OCI-M1 (cell line): ENCODE measurements at places on chromosomes 6 and 20.

- DNase-seq: no peak
Measured at GRCh38 chr6:30071858-30072257, 3.7 kb downstream of the RNF39 start.

DNA sequence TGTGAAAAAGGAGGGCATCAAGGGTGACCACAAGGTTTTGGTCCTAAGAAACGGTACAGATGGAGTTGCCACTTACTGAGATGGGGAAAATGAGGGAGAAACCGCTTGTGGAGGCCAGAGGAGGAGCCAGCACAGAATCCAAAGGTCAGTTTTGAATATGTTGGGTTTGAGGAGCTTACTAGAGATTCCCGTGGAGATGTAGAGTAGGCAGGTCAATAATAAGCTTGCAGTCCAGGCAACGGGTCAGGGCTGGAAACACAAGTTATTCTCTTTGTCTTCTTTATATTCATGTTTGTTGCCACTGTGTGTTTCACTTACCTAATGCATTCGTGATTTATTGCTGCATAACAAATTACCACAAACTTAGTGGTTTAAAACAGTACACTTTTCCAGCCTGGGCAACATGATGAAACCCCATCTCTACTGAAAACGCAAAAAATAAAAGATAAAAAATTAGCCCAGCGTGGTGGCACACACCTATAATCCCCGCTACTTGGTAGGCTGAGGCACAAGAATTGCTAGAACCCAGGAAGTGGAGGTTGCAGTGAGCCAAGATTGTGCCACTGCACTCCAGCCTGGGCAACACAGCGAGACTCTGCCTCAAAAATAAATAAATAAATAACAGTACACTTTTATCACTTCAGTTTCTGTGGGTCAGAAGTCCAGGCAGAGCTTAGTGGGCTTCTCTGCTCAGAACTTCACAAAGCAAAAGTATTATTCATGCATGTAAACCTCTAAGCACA, 2.7 kb upstream of the BTN3A2 start:
- no peak for DNase-seq

GRCh38 chr20:62543470-62544302, 67.9 kb upstream of the GATA5 start:
- DNase-seq: no peak

- DNase-seq: peak; percentile 30
Measured at GRCh38 chr20:31517373-31517772, 3.1 kb downstream of the HM13 start.

DNA sequence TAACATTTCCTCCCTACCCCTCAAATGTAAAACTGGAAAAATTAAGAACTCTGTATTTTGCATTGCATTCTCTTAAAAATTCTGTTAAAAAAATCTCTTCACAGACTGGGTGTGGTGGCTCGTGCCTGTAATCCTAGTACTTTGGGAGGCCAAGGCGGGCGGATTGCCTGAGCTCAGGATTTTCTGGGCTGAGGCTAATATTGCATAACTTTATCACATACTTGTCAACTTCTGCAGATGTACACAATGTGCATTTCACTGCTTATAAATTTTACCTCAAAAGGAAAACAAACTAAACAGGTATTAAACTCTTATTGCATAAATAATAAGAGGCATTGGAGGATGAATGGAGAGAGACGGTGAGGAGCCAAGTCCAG, 21.1 kb downstream of the YTHDF1 start:
- no peak for DNase-seq

- DNase-seq: no peak
Measured at GRCh38 chr20:46592580-46593362, 42.3 kb upstream of the OCSTAMP start.

DNA sequence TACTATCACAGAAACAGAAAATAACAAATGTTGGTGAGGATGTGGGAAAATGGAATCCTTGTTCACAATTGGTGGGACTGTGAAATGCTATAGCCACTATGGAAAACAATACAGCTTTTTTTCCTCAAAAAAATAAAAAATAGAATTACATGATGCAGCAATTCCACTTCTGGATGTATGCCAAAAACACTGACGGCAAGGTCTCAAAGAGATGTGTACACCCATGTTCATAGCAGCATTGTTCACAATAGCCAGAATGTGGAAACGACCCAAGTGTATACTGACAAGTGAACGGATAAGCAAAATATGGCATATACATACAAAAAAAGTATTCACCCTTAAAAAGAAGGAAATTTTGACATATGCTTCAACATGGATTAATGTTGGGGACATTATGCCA, 213.4 kb downstream of the KHDC1L start:
- DNase-seq: no peak

DNA sequence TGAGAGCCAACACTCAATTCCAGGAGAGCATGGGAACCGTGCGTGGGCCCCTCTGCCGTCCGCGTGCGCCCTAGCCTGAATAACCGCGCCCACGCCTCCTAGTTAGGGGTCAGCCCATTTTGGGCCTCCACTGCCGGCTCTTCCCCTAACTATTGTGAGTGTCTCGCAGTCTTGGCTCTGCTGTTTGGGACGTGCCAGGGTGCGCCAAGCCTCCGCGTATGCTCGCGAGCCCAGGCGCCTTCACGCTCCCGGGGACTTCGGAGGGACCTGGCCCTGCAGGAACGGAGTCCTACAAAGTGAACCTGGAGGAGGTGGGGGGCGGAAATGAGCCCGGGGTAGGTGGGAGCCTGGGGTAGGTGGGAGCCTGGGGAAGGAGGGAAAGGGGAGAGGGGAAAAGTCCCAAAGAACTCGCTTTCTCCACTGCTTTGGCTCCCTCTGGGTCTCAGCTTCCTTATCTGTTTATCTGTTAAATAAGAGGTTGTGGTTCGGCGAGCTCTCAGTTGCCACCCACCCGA, 873 bp upstream of the GCM2 start:
- no peak for DNase-seq

GRCh38 chr20:23408957-23409356, 12.3 kb downstream of the NAPB start:
- DNase-seq: no peak

DNA sequence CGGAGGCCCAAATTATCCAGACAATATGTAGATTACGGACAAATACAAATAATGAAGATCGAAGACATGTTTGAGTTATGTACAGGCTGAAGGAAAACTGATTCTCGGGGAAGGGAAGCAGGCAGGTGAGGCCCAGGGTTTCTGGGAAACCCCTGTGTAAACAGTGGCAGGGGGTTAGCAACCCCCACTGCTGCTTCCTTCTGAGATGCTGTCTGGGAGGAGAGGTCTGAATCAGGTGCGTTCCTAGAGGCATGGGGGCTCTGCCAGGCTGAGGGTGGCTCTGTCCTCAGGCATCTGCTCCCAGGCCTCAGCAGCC, 7.2 kb upstream of the MDGA1 start:
- DNase-seq: no peak

- DNase-seq: no peak
Measured at GRCh38 chr6:47098570-47098993, 56.5 kb upstream of the ADGRF1 start.

GRCh38 chr20:1825507-1825906, 69.7 kb upstream of the SIRPA start:
- no peak for DNase-seq

DNA sequence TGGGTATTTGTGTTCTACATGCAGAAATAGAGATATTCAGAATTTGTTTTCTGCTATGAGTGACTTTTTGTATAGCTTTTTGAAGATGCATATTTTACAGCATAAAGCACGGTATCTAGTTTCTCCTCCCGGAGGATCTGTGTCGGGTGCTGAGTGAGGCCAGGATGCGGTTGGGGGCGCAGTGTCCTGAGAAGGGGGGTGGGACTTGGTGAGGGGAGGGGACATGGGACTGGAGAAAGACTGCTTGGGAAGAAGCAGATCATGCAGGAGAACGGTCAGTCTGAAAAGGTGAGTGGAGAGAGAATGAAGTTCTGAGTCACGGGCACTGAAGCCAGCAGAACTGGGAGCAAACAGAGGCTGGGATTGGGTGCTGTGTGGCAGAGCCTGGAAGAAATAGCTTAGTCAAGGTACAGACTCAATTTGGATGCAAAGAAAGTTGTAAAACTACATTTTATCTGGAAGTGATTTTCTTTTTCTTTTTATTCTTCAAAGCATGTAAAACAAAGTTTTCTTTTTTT, 44.0 kb downstream of the STX11 start:
- DNase-seq: no peak

- no peak for DNase-seq
Measured at GRCh38 chr6:80636689-80637088, 530.2 kb downstream of the BCKDHB start.

DNA sequence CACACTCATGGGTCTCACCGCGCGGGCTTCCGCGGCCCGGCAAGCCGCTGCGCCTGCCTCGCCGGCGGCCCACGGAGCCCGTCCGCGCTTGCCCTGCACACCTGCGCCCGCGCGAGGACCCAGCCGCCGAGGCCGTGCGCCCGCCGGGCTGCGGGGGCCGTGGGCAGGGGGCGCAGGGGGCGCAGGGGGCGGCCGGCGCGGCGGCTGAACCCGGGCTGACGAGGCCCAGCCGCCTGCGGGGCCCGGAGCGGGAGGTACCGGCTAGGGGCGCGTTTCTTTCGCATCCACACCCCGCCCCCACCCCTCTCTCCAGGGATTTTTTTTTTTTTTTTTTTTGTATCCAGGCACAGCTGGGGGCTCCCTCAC, 43.8 kb upstream of the OSTM1 start:
- no peak for DNase-seq

DNA sequence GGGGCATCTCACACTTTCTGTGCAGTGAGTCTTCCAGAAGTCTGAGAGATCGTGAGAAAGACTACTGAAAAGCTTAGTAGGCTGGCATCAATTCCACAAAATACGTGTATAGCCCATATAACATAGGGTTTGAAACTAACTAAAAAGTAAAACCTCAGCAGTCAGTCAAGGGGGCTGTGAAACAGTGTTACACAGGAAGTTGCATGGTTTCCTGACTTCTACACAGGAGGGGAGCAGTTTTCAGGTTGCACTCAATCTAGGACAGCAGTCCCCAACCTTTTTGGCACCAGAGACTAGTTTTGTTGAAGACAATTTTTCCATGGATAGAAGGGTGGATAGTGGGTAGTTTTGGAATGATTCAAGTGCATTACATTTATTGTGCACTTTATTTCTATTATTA, 4.7 kb upstream of the LY86 start:
- peak; percentile 60 for DNase-seq

DNA sequence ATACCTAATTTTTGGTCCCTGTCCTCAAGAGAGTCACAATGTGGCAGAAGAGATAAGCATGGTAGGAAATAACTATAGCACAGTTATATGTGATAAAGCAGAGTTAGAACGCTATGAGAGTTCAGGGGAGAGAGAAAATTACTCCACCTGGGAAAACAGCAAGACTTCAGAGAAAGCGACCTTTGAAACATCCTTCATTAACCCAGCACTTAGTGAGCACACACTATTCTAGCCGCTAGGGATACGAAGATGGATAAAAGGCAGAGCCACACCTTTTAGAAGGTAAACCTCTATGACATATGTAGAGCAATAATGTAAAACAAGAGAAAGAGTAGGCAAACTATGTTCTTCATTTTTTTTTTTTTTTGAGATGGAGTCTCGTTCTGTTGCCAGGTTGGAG, 264.3 kb downstream of the PTPRK start:
- peak; percentile 55 for DNase-seq

DNA sequence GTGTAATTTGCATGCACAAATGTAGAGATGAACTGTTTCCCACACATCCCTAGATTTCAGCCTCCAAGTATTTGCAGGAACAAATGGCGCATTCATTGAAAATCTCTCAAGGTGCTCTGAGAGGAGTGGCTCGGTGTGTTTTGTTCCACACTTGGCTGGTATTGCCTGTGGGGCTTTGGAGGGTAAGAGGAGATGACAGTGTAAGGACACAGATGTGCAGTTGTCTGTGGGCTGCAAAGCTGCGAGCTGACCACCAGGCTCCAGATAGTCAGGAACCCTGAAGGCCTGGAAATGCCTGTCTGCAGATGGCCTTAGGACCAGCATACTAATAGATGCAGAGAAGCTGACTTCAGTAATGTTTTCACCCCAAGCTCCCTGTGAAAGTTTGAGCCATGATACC, 57.7 kb upstream of the PBOV1 start:
- no peak for DNase-seq

DNA sequence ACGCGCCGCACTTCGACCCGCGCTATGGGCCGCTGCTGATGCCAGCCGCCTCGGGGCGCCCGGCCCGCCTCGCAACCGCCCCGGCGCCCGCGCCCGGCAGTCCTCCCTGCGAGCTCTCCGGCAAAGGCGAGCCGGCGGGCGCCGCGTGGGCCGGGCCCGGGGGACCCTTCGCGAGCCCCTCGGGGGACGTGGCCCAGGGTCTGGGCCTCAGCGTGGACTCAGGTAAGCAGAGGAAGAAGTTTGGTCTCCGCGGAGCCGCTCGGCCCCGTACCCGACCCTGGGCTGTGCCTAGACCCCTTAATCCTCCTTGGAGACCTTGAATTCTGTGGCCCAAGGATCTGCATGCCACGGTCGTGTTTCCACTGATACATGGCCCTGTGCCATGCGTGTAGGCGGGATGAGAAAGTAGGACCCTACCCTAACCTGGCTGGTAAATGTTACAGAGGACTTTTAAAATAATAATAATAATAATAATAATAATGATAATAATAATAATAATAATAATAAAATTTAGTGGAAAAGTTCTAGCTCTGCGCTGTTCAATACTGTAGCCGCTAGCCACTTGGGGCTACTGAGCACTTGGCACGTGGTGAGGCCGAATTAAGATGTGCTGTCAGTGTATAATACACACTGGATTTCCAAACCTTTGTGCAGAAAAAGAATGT, 5.6 kb downstream of the VGLL2 start:
- DNase-seq: no peak

- no peak for DNase-seq
Measured at GRCh38 chr6:11953641-11954040, 58.5 kb upstream of the HIVEP1 start.

DNA sequence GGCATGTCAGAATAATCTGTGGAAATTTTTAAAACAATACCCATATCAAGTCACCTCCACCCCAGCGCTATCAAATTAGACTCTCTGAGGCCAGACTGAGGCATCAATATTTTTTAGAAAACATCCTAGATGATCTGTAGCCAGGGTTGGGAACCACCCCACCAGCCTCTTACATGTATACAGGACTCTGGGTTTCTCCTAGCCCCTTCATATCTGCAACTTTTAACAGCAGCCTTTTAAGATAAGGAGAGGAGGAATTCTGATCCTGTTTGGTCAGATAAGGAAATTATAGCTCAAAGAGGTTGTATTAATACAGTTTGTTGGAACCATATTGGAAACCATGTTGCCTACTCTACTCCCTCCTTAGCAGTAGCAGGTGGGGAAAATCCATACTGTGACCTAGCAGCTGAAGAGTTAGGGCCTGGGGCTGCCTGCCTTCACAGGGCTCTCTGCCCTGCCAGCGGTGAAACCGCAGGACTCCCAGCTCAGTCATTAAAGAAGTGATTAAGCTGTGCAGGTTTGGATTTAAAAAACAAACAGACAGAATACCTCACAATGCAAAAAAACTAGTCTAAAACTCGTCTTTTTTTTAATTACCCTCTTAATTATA, 30.0 kb downstream of the BRPF3 start:
- no peak for DNase-seq
